Muscle of back (tissue), 13 donors: ENCODE measurements at places on chromosomes 12 and 14.

DNA sequence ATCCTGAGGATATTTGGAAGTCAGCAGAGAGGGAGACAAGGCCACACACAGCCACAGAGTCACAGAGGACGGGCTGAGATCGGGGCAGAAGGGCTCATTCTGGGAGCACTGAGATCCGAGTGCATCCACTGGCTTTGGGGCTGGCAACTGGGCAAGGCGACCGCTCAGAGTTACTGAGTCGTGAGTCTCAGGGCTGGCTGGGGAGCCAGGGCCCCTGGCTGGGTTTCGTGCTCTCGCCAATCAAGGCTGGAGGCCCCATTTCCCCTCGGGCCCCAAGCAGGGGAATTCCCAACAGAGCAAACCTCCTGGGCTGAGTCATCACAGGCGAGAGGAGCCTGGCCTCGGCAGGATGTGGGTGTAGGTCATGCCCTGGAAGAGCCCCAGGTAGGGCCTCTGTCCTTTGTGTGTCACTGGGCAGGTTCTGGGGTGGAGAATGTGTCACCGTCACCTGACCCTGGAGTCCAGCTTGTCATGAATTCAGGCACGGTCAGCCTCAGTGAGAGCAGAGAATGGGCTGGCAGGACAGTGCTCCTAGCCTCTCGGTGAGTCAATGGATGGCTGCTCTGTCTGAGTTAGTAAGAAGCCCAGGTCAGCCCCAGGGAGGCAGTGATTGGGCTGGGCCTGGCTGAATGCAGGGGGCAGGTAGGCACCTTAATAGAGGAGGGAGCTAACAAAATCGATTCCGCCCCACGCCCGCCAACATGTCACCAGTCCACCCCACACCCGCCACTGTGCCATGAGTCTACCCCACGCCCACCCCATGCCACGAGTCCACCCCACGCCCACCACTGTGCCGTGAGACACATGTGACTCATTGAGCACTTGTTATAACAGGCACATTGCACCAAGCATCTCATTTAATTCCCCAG, 16.9 kb downstream of the ASB2 start:
- no peak for DNase-seq

- DNase-seq: no peak
Measured at GRCh38 chr12:51517800-51518199, 73.2 kb upstream of the SCN8A start.

GRCh38 chr12:7479771-7480170, 23.8 kb downstream of the CD163 start:
- no peak for DNase-seq

- DNase-seq: peak; percentile 52
Measured at GRCh38 chr12:98002887-98003493, 512.4 kb upstream of the TMPO start.

DNA sequence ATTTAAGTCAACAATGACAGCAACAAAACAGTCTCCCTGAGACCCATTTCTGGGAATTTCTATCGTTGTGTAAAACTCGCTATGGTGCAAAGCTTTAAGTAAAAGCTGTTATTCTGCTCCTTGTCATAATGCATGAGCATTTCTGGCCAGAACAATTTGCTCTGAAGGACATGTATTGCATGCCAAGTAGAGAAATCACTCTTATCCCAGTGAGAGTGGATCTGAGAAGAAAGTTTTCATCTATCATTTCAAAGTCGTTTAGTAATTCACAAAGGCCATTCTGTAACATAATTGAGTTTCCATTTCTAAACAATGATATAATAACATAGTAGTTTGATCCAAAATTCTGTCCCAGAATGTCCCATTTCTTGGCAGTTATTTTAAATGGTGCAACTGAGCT, 86.6 kb downstream of the TBC1D30 start:
- peak; percentile 41 for DNase-seq

DNA sequence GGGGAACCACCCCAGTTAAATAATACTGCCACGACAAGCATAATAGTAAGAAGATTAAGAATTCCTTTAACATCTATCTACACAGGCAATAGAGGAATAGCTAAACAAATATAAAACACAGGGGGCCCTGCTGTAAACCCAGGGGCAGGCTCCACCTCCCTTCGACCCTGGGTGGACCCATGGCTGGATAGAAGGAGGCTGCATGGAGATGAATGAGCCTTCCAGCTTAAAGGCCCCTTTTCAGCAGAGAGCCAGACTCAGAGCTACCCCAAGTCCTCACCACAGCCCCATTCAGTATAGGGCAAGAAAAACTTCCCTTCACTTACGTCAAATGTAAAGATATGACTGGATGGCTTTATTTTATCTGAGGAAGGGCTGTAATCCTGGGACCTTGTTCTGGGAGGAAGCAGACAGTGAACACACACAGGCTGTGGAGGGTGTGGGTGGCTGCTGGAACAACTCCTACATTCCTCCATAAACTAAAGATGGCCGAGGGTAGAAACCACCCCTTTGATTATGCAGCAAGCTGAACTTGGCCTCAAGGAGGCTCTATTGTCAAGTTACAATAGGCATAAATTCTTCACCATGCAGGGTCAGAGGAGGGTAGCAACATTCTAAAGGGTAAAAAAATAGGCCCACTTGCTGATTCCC, 30.4 kb downstream of the NUAK1 start:
- DNase-seq: no peak

- DNase-seq: peak; percentile 46
Measured at GRCh38 chr14:99880651-99881420, 87.6 kb downstream of the EML1 start.

GRCh38 chr14:87745507-87746118, 247.4 kb downstream of the GALC start:
- no peak for DNase-seq

GRCh38 chr14:29955087-29955486, 27.4 kb upstream of the PRKD1 start:
- no peak for DNase-seq

- no peak for DNase-seq
Measured at GRCh38 chr12:119341020-119341419, 6.5 kb downstream of the CCDC60 start.

- DNase-seq: no peak
Measured at GRCh38 chr12:111196532-111196931, 172.4 kb downstream of the PHETA1 start.

- DNase-seq: no peak
Measured at GRCh38 chr14:105899657-105900397, 373.4 kb downstream of the TMEM121 start.

DNA sequence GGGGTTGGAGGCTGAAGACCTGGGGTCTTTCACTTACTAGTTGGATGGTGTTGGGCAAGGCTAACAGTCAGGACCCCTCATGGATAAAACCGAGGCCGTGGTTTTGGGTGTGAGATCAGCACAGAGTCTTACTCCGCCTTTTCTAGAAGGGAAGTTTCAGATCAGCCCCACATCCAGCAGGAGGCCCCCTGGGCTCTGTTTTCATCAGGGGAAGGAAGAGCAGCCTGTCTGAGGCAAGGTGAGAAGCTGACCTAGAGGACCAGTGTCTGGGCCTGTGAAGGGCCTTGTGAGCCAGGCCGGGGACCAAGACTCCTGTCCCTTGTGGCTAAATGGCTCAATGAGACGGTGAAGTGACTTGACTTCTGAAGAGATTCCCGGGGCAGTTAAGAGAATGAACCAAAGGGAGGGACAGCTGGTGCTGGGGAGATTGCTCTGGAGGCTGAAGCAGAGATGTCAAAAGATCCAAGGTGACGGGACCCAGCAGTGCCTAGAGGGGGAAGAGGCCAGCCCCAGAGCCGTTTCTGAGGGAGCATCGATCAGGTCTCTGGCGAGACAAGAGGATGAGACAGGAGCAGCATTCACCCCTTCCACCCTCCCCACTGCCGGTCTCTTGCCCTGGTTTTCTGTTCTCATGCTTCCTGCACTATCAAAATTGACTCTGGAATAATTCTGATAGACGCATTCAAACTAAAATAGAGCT, 40.1 kb upstream of the TSPAN9 start:
- DNase-seq: no peak

- no peak for DNase-seq
Measured at GRCh38 chr12:104738331-104738730, 219.8 kb downstream of the SLC41A2 start.

DNA sequence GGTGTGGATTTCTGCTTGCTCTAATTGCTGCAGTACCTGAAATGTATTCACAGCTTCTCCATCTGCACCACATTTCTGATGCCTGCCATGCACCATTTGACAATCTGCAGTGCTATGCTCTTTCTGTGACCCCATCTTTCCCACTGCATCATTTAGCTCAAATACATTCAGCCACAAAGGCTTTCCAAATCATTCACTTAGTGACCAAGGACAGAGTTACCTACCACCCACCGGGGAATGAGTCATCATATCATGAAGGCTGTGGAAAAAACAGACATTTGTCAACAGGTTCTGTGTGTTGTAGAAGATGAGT, 465.5 kb upstream of the ATP2B1 start:
- no peak for DNase-seq

- DNase-seq: no peak
Measured at GRCh38 chr14:99245564-99246511, 26.2 kb downstream of the BCL11B start.

- no peak for DNase-seq
Measured at GRCh38 chr12:18578191-18578590, 159.6 kb downstream of the PLCZ1 start.

- no peak for DNase-seq
Measured at GRCh38 chr14:96660123-96660522, 137.1 kb upstream of the VRK1 start.

- no peak for DNase-seq
Measured at GRCh38 chr14:102442241-102443211, 67.0 kb downstream of the ANKRD9 start.

DNA sequence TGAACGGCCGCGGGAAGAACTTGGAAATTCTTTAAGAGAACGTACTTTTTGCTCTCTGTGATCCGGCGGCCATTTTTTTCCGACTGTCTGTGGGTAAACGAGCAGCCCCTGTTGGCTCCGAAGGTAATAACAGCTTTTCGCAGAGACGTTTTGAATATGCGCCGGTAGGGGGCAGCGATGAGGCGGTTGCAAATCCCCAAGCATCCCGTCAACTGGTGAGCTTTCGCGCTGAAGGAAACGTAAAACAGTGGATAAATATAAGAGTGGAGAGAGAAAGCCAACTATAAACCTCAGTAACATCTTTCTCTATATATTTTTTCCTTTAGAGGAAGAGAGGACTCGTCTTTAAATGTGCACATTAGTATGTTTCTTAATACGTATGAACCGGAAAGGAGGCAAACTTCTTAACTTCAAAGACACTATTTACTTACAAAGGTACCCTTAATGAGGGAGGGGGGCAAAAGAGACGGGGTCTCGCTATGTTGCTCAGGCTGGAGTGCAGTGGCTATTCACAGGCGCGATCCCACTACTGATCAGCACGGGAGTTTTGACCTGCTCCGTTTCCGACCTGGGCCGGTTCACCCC, 9.6 kb upstream of the NEMF start:
- DNase-seq: peak; percentile 88

DNA sequence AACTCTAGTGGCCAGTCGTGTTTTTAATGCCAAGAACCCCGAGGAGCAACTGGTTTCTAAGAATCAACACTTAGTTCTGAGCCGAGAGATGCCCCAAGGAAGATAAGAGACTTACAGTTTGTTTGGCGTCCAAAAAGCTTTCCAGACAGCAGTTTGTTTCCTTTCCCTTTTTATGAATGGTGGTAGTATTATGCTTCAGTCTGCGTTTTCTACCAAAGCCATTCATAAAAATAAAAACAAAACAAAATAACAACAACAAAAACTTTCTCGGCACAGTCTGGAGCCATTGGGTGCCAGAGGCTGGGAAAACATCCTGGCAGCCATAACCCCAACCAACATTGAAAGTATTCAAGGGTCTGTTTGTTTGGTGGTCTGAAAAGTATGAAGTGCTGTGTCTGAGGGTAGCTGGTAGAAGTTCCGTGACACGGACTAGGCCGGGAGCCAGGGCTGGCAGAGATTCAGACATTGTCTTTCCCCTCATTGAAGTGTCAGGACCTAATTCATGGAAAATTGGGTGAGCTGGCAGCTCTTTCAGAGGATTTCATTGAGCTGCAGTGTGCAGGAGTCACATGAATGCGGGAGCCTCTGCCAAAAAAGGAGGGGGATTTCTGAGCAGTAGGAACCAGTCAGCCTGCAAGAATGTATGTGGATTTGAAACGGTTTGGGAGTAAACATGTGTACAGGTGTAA, 124.2 kb downstream of the HMGA2 start:
- peak; percentile 96 for DNase-seq

DNA sequence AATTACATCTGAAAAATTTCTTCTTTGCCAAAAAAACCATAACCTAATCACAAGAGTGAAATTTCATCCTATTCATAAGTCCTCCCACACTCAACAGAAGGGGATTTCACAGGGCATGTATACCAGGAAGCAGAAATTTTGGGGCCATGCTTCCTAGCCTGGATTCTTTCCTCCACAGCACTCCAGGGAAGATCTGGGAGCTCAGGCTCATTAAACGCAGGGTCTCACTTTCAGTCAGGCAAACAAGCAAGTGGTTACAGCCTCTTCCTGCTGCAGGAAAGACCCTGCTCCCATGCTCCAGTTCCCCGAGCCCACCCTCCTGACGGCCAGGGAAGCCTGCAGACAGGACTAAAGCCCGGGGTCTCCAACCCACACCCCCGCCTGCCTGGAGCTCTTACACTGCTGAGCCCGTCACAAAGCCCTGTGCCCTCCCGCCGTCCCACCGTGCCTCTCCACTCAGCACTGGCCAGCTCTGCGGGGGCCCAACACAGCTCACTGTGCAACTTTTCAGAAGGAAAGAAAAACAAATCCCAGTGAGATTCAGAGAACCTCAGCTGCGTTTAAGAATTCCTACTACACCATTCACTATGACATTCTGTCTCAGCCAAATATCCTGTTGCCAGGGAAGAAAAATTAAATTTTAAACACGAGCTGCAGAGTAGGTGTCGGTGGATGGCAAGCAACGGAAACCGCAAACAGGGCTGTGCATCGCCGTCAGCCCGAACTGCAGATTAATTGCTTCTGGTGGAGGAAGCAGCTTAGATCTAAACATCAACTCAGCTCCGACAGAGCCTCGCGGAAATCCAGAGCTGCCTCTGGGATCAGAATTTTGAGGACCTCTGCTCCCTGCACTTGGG, 106.7 kb upstream of the SFSWAP start:
- no peak for DNase-seq

DNA sequence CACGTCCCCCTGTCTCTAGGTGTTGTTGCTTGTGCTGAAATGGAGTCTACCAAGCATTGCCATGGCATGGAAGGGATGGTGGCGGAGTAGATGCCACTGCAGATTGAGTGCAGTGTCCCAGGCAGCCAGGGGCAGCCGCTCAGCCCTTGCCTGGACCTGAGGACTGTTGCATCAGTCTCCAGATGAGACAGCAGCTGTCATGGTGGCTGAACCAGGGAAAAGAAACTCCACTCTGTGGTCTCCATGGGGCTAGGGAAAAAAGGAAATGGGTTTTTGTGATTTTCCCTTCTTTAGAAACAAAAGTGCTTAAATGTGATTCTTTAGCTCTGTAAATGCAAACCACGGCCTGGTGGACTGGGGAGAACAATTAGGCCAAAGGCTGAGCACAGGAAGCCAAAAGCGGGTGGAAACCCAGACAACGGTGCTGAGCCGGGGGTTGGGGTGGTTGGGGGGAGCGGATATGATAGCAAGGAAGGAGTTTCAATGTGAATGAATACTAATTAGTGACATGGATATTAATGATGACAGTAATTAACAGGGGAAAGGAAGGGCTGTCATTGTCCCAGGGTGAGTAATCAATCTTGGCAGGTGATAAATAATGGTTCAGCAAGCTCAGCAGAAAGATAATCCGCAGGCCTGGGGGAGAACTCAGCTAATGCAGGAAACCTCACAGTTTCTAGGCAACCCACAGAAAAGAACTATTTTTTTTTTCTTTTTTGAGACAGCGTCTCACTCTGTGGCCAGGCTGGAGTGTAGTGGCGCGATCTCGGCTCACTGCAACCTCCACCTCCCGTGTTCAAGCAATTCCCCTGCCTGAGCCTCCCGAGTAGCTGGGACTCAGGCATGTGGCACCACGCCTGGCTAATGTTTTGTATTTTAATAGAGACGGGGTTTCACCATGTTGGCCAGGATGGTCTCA, 442.6 kb downstream of the DPF3 start:
- peak; percentile 30 for DNase-seq

- no peak for DNase-seq
Measured at GRCh38 chr12:119153477-119154434, 25.0 kb upstream of the HSPB8 start.
